Stimulated activated CD8-positive, alpha-beta memory T cell treated with anti-CD3 and anti-CD28 coated beads, Interleukin-7, amount 100 ng/mL, for 24 hours (primary cell): ENCODE measurements at places on chromosomes 6 and 20.

- DNase-seq, result no peak
Measured at GRCh38 chr20:5118220-5119142, 1.3 kb downstream of the PCNA start.

GRCh38 chr6:130313206-130313605, 52.6 kb upstream of the TMEM200A start:
- no peak for DNase-seq

- DNase-seq, result no peak
Measured at GRCh38 chr6:123014835-123015234, 18.8 kb downstream of the CLVS2 start.

- no peak for DNase-seq
Measured at GRCh38 chr20:49138431-49138830, 49.7 kb downstream of the STAU1 start.

GRCh38 chr20:13865156-13865555, 80.3 kb downstream of the NDUFAF5 start:
- no peak for DNase-seq

DNA sequence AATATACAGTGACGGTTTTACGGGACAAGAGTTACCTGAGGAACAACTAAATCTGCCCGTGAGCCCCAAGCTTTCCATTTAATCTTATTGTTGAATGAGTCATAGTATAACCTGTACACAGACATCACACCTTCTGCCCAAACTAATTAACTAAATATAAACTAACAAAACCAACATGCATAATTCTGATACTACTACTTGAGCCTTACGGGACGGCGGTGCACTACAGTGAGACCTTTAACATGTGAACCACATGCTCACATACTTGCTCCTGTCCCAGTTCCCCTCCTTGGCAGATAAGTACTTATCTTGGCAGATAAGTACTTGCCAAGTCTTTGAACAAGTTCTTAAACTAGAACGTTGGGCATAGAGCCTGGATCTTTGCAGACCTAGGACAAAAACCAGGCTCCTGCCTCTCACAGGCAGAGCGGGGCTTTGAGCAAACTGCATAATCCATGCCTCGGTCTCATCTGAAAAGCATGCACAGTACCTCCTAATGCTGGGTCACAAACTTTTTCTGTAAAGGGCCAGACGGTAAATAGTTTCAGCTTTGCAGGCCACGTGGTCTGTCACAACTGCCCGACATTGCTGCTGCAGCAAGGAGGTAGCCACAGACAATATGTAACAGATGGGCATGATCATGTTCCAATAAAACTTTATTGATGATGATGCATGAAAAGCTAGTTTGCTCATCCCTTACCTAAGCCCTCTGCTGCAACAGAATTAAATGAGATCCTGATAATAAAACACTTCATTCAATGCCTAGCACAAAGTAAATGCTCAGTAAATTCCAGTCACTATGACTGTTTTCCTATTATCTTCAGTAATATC, 23.0 kb downstream of the ZNF217 start:
- DNase-seq, result no peak

DNA sequence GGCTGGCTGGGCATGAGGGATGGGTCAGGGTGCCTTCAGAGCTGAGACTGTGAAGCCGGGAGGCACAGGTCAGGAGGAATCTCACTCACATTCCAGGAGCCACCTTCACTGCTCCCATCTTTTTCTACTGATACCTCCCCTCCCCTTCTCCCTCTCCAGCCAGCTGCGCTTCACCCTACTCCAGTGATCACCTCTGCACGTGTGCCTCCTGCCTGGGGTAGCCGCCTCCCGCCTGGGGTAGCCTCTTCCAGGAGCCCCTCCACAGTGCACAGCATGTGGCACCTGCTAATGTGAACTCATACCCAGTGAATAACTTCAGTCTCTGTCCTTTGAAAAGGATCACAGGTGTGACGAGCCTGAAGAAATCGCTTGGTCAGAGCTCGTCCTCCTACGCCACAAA, 232.6 kb downstream of the TMEM242 start:
- no peak for DNase-seq

GRCh38 chr6:87225511-87225910, 70.1 kb downstream of the ZNF292 start:
- no peak for DNase-seq

GRCh38 chr20:32456869-32457478, 98.8 kb downstream of the ASXL1 start:
- no peak for DNase-seq

DNA sequence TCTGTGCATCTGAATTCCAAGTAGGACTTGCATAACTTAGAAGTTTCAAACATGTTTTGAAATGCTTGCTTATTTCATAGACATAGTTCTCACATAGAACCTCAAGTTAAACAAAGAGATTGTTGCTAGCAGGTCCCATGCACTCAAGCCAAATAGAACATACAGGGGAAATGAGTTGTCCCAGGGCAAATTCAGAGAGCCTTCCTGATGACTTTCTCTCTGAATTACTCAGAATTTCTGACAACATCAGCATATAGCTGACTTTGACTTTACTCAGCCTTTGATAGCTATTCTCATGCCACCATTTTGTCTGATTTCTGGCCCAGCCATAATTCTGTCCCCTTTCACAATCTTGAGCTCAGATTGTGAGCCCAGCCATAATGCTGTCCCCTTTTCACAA, 333.2 kb upstream of the PLCB4 start:
- DNase-seq, result no peak

- DNase-seq, result no peak
Measured at GRCh38 chr6:67667637-67668422, 967.3 kb upstream of the ADGRB3 start.

DNA sequence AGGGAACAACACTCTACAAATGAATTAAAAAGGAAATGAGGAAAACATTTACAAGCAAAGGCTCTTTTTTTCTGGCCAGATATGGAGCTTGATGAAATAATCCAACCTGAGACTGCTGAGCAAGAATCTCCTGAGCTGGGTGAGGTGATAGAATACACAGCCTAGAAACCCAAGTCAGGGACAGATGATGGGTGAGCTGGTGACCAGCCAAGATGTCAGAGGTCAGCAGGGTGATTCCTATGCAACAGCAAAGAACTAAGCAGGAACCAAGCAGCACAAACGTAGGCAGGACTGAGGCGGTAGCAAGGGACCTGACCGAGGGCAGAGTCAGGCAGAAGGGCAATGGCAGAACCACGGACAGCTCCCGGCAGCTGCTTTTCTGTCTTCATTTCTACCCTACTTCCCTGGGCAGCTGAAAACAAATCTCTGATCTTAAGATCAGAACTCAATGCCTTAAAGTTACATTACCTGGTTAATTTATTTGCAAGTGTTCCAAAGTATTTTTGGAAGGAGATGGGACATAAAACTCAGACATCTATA, 75.1 kb downstream of the CDC40 start:
- DNase-seq, result no peak

DNA sequence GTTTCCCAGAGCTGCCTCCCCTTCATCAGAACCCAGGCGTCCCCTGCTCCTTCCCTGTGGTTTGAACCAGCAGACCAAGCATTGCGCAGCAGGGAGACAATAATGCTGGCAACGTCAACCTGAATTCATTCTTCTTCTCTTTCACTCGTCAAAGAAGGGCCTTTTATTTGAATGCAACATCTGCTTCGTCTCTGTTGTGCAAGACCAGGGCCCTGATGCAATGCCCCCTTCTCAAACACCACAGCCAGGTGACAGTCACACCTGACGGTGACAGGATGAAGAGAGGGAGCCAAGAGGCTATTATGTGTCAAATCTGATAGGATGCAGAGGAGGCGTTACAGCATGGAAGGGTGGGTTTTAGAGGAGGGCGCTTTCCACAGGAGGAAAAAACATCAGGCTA, 8.0 kb downstream of the INSM1 start:
- DNase-seq, result no peak

DNA sequence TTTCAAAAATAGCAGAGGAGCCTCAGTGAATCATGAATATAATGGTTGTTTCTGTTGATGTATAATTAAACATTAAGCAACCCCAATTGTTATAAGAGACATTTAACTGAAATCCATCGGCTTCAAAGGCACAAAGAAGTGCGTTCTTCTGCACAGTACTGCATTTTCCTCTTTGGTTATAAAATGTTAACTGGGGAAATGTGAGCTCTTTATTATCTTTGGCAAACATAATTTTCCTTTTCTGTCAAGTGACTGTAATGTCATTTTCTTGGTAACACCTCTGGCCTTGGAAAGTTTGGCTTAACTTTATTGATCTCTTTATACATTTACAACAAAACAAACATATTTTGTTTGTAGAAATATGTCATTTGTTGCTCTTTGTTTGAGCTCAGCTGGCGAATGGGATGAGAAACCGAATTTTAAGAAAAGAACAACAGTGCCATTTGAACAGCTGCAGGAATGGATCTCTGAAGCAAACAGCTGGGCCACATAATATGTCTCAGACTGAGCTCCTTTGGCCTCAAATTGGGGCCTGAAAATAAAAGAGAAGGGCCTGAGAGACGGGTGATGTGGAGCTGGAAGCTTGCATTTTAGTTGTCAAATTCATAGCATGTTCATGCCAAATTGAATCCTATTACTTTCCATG, 427.0 kb upstream of the SPTLC3 start:
- no peak for DNase-seq

DNA sequence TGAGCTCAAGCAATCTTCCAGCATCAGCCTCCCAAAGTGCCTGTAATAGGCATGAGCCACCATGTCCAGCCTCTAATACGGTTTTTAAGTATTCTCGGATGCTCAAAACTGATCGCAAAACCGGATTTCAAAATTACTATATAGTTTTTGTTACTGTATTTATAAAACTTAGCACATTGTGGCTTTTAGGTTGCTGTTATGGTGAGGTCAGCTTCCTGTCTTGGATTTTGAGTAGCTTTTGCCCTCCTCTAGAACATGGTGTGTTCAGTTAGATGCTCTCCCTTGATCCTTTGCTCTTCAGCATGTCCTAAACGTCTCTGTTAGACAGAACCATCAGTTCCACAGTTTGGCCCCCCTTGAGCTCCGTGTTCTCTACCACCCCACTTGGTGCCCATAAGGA, 96.2 kb downstream of the RPP40 start:
- DNase-seq, result no peak

DNA sequence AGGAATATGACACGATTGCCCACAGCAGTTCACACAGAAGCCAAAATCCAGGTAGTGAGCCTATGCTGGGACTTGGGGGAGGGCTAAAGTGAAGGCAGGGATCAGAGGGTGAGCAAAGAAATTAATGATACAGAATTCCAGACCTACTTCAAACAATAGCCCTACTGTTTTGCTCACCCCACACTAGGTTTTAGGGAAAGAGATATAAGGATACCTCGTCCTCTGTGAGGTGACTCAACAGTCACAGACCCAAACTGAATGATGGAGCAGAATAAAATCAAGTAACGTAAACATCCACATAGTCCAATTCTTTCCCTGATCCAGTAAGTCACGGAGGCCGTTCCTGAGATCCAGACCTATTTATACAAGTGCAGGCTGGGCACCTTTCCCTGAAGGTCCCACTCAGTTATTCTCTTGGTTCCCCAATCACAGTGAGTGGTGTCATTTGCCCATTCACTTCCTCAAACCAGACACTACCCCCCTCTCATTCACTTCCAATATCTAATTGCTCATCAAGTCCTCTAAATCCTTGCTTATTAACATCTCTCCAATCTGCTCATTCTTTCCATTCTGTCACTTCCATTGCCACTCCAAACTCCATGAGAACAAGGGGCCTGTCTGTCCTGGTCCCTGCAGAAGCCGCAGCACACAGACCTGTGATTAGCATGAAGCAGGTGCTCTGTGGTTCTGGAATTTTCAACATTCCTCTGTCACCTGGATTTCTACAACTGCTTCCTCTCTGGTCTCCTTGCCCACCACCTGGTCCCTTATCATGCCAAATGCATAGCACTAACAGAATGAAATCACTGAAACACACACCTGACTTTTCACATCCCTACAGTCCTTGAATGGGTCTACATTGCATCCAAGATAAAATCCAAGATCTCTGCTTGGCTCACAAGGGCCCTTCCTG, 55.9 kb downstream of the ATXN1 start:
- no peak for DNase-seq

GRCh38 chr20:62666736-62667529, 24.6 kb downstream of the SLCO4A1 start:
- no peak for DNase-seq

GRCh38 chr6:112036088-112036637, 17.7 kb upstream of the CCN6 start:
- DNase-seq, result no peak

- DNase-seq, result no peak
Measured at GRCh38 chr20:9019833-9020232, 49.1 kb upstream of the PLCB4 start.

DNA sequence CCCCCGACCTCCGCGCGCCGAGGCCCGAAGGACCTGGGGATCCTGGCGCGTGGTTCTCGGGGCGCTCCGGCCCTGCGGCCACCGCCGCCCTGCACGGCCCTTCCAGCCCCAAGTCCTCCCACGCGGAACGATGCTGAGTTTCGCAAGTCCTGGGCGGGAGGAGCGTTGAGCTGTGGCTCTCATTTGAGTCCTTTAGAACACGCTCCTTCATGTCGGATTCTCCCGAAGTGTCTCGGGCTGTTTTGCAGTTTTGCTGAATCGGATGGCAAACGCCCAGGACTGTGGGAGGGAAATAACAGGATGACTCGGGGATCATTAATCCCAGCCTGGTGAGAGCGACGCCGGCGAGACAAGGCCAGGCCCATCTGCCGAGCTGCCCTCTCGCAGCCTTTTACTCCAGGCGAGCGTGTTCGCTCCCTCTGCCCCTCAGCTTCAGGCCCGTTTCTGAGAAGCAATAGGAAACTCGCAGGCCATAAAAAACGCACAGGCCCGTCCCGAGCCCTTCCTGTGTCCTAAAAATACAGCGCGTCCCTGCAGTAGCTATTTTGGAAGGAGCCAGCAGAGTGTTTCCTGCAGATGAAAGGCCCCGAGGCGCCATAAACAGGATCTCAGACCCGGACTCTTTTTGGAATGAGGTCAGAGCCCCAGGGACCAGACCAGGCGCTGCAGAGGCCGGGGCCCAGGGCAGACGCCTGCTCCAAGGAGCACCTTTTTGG, 153.5 kb downstream of the DLL1 start:
- DNase-seq, result no peak

DNA sequence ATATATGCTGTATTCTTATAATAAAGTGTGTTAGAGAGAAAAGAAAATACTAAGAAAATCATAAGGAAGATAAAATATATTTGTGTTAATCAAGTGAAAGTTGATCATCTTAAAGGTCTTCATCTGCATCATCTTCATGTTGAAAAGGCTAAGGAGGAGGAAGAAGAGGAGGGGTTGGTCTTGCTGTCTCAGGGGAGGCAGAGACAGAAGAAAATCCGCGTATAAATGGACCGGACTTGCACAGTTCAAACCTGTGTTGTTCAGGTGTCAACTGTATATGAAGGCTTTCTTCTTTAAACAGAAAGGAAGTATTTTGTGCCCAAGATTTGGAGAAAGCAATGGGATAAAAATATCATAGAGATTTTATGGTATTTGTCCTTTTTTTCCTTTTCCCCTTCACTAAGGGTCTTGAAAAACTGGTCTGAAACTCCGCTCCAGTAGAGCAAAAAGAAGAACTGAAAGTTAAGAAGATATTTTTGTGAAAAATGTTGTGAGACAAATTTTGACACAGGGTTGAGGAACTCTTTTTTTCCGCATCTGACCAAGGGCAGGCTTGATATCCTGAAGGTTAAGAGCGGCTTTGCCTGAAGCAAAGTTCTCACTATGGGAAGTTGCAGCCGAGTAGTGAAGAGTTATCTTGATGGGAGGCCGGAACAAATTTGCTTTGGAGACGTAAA, 350.7 kb downstream of the LAMA2 start:
- no peak for DNase-seq

- no peak for DNase-seq
Measured at GRCh38 chr6:30963641-30964040, 19.9 kb upstream of the MUC21 start.

- DNase-seq, result no peak
Measured at GRCh38 chr6:63567966-63568365, 4.3 kb upstream of the LOC128125822 start.
